Naive thymus-derived CD4-positive, alpha-beta T cell (primary cell): ENCODE measurements at places on chromosomes 1 and 21.

GRCh38 chr1:178690496-178690895 lies 34.5 kb upstream of the RALGPS2 start:
- no peak for DNase-seq

GRCh38 chr21:31977816-31978215 lies 105.0 kb downstream of the HUNK start:
- no peak for DNase-seq

DNA sequence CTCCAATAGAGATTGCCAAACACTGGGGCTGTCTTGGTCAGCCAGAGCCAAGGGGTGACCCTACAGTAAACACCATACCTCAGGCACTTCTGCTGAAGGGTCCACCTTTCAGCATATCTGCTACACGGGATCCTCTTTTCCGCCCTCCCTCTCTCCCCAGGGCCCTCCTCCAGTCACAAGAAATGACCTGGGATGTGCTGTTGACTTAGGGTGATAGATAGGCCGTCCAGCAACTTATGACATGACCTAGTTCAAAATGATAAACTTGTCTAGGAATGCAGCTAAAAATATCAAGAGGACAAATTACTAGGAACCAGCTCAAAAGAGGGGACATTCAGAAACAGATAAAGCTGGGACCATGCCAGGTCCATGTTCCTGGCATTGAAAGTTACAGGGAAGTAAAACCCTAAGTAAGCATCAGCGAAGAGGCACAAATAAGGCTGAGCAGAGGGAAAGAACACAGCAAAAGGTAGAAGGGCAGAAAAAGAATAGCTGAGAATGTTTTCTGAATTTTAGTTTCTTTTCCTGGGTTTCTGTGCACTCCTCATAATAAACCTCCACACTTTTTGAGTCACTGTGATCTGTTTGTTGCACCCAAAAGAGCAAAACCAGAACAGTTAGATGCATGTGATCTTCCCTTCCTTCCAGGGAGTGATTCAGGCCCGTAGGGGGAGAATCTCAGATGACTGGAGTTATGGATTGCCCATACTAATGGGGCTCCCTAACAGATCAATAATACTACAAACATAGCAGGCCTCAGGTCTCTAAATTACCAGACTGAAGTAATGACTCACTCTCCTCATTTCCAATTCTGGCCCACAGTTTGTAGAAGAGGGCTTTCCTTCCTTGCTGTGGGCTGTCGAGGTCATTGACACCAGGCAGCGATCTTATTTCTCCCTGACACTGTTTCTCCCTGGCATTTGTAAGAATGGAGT lies 48.9 kb upstream of the F3 start:
- no peak for DNase-seq

GRCh38 chr1:109773203-109773899 lies 9.6 kb upstream of the EPS8L3 start:
- peak; percentile 63 for DNase-seq

- DNase-seq, result no peak
Observed at GRCh38 chr1:22289307-22289995, 146.6 kb upstream of the WNT4 start.

DNA sequence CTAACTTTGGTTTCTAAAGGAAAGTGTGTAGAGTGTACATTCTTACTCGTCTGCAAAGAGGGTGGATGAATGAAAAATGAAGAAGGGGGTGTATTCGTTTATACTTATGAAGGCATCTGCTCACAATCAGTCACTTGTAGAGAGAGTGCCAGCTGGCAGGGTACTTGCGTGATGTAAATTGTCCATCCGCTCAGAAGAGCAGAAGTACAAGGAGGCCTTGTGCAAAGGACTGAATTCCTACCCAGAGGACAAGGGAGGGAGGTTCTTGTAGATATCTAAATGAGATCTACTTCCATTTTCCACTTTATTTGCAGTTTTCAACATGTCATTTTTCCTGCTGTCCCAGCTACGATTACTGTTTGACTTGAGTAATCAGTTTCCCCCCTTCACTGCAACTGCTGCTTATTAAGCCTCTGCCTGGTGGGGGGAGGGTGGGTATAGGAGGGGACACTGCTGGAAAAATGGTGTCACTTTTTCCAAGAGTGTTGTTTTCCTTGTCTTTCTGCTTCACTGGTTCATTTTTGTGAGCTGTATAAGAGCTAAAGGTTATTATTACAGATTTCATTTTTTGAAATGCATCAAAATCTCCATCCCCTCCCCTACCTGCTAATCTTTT lies 67.3 kb downstream of the LAMC1 start:
- DNase-seq, result no peak

GRCh38 chr1:173005196-173005864 lies 45.4 kb downstream of the TNFSF18 start:
- DNase-seq, result peak; percentile 14

DNA sequence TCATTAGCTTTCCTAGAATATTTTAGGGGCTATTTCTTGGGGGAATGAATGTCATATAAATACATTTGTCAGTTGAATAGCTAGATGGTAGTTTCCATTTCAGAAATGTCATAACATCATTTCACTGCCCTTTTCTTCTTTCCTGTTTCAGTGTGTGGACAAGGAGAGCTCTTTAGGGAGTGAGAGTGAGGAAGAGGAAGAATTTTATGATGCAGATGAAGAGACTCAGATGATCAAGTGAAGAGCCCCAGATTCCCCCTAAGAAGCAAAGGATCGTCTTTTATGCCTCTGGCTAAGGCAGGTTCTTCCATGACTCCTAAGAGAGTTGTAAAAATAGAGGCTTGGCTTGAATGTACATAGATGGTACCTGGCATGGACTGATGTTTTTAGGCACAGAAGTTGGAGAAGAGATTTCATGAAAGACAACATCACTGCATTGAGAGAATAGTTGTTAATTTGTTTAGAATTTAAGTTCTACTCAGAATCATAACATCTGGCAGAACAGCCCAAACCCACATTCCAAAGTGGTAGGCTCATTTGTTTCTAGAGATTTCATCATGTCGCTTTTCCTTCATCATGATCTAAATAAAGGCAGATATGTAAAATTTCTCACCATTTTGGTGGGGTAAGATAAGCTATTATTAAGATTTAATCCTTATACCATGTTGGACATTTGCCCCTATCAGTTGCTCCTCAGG lies 44.2 kb upstream of the MAB21L3 start:
- DNase-seq, result no peak

- no peak for DNase-seq
Observed at GRCh38 chr1:214503553-214503952, 47.8 kb downstream of the PTPN14 start.

DNA sequence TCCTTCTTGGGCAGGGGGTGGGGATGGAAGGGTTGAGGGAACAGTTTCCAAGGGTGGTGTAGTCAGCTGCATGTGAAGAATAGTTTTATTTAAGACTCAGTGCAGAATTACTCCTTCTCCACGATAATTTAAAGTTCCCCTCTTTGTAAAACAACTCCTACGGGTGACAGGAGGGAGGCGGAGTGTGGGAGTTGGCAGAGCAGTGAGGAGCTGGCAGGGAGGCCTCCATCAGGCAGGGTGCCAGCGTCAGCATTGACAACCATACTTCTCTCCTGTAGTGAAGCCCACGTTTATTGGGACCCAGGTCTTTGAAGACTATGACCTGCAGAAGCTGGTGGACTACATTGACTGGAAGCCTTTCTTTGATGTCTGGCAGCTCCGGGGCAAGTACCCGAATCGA lies 93.8 kb downstream of the MTR start:
- no peak for DNase-seq

DNA sequence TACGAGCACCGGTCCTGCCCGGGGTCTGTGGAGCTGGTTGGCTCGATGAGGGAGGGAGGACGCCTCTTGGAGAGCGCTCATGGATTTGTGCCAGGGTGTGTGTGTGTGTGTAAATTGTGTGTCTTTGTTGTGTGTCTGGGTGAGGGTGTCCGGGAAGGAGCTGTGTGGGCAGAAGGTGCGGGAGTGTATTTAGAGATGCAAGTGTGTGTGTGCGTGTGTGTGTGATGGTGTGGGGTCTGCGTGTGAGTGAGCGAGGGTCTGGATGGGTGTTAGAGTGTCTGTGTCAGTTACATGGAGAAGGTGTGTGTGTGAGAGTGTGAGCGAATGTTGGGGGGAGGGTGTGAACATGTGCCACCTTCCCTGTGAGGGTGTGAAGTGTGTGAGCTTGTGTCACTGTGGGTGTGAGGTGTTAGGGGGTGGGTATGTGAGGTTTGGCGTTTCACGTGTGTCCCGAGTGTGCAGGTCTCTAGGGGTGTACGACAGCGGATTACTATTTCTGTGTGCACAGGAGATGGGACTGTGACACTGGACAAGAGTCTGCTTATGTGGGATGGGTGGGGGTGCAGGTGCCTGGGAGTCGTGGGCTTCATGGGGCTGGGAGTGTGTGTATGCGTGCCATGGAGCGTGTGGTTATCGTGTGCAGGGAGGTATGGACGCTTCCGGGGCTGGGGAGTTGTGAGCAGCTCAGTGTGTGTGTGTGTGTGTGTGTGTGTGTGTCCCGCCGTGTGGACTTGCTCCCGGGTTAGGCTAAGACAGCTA lies 880 bp downstream of the IGSF21 start:
- no peak for DNase-seq

GRCh38 chr1:209673631-209674417 lies 1.4 kb upstream of the G0S2 start:
- no peak for DNase-seq

- no peak for DNase-seq
Observed at GRCh38 chr1:48943393-48943792, 166.7 kb upstream of the BEND5 start.

- DNase-seq, result no peak
Observed at GRCh38 chr1:222691016-222691415, 21.3 kb downstream of the AIDA start.

GRCh38 chr1:212951947-212952640 lies 1.8 kb downstream of the VASH2 start:
- DNase-seq, result no peak

GRCh38 chr1:203425663-203425975 lies 50.0 kb upstream of the PRELP start:
- DNase-seq, result no peak

DNA sequence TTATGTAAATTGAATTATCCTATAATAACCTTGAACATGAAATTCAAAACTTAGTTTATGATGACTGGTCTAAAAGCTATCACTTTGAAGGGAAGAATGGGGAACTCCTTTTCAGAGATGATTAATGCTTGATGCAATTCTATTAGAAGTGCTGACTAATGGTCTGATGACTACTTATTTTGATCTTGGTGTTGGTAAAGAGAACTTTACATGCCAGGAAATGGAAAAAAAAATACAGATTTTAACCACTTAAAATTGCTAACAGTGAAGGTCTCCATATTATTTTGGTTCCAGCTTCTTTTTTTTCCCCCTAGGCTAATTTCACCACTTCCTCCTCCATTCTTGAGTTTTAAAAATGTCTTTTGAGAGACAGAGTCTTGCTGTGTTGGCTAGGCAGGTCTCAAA lies 22.9 kb downstream of the S1PR1 start:
- no peak for DNase-seq

DNA sequence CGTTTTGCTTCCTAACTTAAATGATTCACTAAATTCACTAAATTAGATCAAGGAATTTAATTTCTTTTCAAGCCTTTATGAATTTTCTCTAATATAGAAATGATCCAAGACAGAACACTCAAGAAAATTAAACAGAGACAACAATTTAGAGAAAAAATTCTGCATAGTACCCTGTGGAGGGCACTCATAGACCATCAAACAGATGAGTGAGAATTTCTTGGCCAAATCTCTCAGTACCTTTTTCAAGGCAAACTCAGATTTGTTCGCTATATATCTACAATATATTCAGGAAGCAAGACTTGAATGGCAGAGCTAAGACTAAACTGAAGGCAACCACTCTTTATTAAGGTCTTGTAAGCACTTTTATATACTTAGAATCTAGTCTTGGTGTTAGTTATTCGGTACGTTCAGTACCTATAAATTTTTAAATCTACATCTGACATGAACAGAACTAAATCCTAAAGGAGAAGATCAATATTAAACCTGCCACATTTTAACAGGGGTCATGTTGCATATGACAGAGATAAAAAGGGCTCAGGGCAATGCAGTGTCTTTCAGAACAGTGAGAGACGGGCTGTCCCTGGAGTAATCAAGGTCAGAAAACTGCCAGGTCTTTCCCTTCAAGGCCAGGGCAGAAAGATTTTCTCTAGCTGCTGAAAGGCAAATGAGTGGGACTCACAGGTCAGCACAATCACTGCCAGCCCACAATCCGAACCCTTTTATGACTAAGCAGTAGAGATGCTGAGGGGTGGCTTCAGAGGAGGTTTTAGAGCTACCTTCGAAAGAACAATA lies 118.8 kb upstream of the TMPRSS15 start:
- DNase-seq, result no peak

GRCh38 chr21:42031816-42032215 lies 21.7 kb upstream of the ZBTB21 start:
- no peak for DNase-seq

GRCh38 chr1:41582851-41583657 lies 98.6 kb upstream of the EDN2 start:
- DNase-seq, result no peak

DNA sequence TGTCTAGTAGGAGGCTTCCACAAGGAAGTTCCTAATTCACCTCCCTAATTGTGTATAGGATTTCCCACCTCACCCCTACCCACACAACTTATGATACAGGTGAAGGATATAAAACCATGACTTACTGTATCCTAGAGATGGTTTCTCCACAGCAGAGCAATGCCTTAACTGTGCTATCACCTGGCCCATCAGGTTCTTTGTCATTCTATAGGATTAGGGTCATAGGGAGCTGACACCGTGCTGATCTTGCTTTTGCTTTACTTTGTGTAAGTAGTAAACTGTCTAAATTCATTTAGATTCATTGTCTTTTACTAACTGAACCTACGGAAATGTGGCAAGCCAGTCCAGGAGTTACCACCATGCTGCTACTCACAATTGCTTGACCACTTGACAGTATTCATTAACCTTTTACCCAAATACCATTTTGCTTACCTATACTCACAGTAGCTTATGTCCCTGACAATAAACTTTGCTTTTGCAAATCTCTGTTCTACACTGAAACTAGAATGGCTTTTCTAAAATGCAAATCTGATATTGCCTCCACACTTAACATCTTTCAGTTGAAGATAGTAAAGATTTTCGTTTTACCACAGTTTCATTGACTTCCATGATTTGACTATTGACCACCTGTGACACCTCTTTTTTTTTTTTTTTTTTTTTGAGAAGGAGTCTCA lies 147.6 kb downstream of the IFI44 start:
- DNase-seq, result no peak

DNA sequence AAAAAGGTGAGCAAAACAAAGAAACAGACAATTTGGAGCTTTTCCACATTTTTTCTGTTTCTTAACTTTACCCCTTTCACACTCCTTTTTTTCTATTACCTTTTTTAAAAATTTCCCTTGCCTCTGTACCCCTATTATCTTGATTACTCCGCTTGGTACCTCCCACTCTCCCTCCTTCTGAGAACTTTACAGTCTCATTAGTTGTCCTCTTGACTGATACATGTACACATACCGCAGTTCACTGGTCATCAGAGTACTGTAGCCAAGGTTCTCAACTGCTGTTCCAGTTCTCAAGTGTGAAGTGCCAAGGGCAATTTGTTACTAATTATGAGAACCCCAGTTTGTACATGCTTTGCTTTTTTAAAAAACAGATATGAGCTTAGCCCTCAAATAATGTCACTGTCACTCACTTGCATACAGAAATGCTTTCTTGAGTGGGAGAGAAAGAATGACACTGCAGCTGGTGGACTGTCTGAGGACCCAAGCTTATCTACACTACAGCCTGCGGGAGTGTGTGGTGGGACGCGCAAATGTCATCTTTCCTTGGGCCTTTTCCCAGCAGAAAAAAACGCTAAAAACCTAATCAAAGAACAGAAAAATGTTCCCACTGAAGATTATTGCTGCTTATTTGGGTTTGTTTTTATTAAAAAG lies 160.8 kb downstream of the DISP1 start:
- DNase-seq, result no peak

GRCh38 chr1:28803051-28803450 lies 8.9 kb upstream of the OPRD1 start:
- DNase-seq, result no peak
